ENCODE measurements at places on chromosomes 5 and 9.

DNA sequence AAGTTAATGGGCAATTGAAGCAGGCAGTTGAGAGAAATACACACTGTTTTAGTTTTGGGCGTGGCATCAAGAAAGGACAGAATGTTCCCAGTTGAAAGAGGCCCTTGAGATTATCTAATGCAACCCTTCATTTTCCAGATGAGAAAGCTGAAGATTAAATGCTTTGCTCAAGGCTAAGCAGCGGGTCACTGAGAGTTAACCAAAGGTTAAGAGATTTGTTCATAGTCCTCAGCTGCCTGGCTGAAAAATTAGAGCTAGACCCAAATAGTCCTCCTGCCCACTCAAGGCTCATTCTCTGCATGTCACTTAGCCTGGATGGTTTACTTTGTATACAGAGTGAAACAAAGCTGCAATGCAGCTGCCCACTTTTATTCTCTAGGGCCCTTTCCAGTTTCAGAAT lies 46.7 kb upstream of the MAMDC2 start:
- no peak for DNase-seq

DNA sequence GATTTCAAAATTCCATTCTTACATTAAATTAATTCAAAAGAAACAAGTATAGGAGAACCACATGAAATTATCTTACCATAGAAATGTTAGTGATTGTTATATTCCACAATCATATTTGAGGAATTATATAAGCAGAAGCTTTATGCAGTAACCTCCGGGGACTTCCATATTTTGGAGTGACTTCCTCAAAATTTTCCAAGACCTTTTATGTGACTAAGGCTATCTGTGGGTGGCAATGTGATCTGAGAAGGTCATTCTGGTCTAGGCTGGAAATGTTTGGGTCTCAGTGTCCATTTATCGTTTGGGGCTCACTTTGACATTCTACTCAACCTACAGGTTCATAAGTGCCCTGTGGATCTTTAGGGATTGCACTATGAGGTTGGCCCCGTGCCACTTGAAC lies 776.6 kb downstream of the CDH12 start:
- DNase-seq, result no peak

- no peak for DNase-seq
Observed at GRCh38 chr9:21795483-21795882, 7.0 kb upstream of the MTAP start.

DNA sequence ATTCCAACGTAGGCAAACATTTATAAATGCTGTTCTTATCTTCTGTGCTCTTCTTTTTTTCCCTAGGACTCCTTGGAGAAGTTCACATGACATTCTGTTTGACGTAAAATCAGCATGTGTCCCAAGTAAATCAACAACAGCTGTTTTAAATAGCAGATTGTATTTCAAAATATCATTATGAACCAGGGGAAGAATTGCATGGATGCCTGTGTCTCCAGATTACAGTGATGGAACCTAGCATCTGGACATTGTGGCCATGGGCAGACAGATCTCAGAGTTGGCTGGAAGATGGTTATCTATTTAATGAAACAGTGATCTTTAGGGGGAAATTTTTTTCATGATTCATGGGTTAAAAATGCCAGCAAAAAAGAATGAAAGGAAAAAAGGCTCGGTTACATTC lies 222.0 kb downstream of the MAN2A1 start:
- no peak for DNase-seq

- no peak for DNase-seq
Observed at GRCh38 chr9:134191455-134192209, 27.3 kb upstream of the RNU6ATAC start.

DNA sequence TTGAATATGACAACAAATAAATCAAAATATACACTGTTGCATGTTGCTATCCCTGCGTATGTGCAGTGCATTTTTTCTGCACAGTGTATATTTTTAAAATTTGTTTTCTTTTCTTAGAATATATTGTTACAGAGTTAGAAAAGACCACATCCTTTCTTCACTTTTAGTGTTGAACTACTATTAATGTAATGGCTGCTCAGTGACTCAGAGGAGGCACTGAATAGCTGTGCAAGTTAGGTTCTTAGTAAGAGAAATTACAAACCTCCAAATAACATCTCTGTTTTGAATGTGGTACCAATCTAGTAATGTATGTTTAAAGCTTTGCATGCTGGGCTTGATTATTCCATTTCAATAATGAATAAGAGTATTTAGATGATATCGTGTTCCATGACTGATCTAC lies 208.9 kb upstream of the PRR16 start:
- DNase-seq, result no peak

DNA sequence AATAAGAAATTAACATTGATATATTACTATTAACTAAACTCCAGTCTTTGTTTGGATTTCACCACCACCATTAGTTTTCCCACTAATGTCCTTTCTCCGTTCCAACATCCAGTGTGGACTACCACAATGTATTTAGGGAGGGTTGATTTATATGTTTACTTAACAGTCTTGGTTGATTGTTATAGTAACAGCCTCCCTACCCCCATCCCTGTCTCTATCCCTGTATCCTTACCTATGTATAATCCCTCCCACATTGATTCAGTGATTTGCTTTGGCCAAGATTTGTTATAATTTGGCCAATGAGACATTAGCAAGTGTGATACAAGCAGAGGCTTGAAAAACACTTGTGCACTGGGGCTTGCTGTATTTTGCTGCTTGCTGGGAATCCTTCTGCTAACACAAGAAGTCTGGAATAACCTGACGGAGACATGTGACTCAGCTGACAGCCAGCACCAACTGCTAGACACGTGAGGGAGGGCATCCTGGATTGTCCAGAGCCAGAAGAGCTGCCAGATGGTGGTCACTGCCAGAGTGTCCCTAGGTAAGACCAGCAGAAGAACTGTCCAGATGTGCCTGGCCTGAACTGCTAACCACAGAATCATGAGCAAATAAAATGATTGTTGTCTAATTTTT lies 51.2 kb upstream of the TCF7 start:
- no peak for DNase-seq

DNA sequence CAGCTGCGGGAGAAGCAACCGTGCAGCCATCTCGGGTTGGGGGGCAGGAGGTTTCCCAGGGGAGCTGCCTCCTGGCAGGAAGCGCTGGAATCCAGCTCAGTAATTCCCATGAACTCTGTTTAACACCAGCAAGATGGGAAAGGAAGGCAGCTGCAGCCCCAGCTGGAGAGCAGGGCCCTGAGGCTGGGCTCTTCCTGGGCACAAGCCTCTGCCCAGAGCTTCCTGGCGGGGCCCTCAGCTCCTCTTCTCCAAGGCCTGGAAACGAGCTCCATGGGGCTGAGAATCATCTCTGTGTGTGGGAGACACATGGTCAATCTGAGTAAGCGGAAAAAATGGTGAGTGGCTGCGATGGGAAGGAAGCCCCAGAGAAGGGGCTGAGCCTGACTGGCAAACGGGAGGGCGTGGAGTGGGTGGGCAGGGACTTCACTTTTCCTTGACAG lies 6.3 kb downstream of the MRPL36 start:
- no peak for DNase-seq

DNA sequence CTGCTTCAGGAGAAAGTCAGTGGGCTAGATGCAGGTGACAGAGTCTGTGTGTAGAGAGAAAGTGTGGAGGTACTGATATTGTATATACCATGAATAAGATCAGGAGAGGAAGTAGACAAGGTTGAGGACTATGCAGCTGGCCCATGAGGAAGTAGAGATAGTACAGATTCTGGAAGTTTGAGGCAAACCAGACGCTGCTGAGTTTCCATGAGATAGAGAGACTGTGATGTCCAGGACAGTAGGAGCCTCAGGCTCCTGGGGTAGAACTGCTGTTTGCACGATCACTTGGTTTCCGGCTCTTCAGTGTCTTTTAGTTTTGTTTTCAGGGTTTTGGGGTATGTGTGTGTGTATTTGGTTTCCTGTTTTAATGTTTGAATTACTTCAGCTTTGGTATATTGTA lies 13.6 kb downstream of the OTULINL start:
- peak; percentile 48 for DNase-seq

DNA sequence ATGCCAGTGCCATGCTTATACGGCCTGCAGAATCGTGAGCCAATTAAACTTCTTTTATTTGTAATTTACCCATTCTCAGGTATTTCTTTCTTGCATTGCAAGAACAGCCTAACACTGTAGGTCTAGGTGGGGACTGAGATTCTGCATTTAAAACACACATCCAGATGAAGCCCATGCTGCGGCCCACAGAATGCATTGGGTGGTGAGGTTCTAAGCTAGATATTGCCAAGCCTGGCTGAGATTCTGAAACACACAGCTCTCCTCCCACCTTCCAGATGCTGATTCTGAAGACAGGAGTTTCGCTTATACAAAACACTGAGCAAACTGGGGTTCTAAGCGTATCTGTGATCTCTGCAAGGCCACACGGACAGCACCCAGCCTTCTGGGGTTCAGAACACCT lies 75.1 kb downstream of the DAPK1 start:
- DNase-seq, result no peak

- DNase-seq, result no peak
Observed at GRCh38 chr5:154829181-154829588, 21.2 kb downstream of the FAXDC2 start.

GRCh38 chr5:112351225-112351624 lies 67.9 kb downstream of the EPB41L4A start:
- no peak for DNase-seq

- DNase-seq, result no peak
Observed at GRCh38 chr9:107973451-107973850, 483.9 kb upstream of the KLF4 start.

DNA sequence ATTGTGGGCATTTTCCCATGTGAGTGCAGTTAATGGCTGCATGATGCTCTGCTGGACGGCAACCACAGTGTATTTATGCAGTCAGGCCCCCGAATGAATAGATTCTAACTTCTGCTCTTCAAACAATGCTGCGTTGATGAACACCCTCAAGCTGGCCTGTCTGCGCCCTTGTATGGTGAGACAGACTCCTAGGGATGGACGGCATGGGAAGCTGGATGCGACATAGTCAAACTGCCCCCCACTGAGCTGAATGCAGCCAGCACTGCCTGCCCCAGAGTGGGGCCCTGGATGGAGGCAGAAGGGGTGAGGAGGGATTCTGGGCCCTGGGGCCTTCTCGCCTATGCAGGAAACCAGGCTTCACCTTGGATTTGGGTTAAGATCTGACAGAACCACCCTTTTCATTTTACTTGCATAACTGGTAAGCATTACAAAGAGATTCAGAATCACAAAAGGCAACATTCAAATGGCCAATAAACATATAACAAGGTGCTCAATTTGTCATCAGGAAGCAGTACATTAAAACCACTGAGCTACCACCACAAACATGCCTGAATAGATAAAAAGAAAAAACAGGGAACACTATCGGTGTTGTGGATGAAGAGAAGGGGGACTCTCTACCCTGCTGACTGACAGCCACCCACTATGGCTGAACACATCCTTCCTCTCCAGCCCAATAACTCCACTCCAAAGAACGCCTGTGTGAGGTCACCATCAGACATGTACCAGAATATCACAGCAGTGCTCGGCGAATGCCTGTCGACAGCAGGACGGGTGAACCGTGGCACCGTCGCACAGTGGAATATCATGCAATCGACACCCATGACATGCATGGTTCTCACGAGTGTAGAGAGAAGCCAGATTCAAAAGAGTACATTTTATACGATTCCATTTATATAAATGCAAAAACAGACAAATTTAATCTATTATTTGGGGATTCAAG lies 79.1 kb downstream of the RAPGEF1 start:
- no peak for DNase-seq

DNA sequence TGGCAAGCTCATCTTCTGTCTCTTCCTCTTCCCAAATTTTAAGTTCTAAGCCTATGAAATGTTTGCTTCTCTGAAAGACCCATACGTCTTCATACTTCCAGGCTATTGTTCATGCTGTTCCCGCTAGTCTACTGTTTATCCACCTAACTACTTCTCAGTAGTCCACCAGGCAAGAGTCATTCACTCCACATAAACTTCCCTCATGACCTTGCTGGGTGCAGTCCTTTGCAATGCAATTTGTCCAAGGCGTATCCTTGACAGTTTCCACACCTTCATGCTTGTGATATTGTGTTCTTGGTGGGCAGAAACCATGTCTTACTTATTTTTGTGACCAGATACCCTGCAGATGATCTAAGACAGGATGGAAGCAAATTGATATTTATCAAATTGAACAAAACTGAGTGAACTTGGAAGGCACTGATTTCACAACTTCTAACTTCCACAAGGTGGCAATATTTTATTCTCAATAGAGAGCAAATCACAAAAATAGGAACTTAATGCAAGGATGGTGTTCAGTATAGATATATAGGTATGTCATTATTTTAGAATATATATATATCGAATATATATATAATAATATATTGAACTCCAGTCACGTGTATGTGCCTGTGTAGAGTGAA lies 30.3 kb downstream of the TYRP1 start:
- DNase-seq, result no peak

DNA sequence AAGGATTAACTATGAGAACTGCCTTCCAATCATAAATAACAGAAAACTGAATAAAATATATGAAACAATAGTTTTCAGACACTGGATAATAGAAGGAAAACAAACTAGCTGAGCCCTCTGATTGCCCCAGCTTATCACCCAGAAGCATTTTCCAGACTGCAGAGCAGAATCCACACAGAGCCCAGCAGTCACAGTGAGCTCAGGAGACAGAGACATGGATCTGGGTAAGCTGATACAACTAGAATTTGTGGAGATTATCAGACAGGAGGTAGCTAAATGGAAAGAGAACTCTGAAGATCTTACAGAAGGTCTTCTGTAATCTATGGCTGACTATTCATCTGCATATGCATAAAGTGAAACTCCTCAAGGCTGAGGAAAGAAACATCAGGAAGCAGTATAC lies 128.8 kb downstream of the NR2F1-AS1 start:
- no peak for DNase-seq

DNA sequence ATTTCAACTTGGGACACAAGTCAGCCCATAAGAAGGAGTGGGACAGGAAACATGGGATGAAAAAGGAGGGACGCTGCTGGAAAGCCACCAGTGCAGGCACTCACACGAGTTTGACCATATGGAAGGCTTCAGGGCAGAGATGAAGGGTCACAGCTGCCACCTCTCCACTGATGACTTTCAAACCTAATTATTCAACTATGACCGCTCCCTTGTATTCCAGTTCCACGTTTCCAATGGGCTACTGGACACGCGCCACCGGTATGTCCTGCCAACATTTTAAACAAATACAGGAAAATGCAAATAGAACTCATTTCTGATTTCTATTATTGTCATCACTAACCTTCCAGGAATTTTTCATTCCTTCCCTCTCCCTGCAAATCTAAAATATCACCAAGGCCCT lies 134.7 kb downstream of the SLC1A3 start:
- no peak for DNase-seq

DNA sequence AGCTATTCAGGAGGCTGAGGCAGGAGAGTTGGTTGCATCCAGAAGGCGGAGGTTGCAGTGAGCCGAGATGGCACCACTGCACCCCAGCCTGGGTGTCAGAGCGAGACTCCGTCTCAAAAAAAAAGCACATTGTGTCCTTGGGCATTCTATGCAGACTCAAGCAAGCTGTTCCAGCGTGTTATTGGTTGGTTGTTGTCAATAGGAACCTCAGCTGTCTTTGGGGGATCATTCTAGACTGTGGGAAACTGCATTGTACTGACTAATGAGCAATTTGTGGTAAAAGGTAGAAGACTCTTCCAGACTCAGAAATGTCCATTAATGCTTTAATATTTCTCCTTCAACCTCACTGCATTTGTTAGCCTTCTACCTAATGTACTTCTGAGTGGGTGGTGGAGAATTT lies 379.5 kb upstream of the GRAMD2B start:
- DNase-seq, result no peak
